A549 treated with RU486 at 1 μM for 4 hours (cell line): ENCODE measurements at places on chromosomes 1 and 21. TPM values are rescaled to one million over a fixed set of nuclear protein-coding genes. Genes with fewer than 3 reads are reported as not detected.

SH2D2A gene
- total RNA-seq: 2.1 to 5.6 TPM (median 3.6 TPM) in 5 replicates

GPR137B gene
- 14.6 to 20.0 TPM (median 18.1 TPM) in 5 replicates for total RNA-seq

SPEN gene
- total RNA-seq: 38.7 to 41.6 TPM (median 40.3 TPM) in 5 replicates

FLVCR1 gene
- 9.0 to 18.2 TPM (median 17.2 TPM) in 5 replicates for total RNA-seq

PEX10 gene
- total RNA-seq: 16.8 to 24.4 TPM (median 24.0 TPM) in 5 replicates

C1QA gene
- total RNA-seq: not detected in 5 replicates

C1orf105 gene
- total RNA-seq: not detected in 5 replicates

BEND5 gene
- total RNA-seq: not detected in 5 replicates

CYP4A11 gene
- total RNA-seq: not detected in 5 replicates

ABCA4 gene
- total RNA-seq: 0.01 to 0.10 TPM (median 0.05 TPM) in 3 of 5 replicates, not detected in the others

FCRL5 gene
- total RNA-seq: not detected in 5 replicates

TIAM1 gene
- total RNA-seq: 0.33 to 0.75 TPM (median 0.66 TPM) in 5 replicates
